A673 (cell line): ENCODE measurements at places on chromosomes 4 and X. TPM values are rescaled to one million over a fixed set of nuclear protein-coding genes. Genes with fewer than 3 reads are reported as not detected.

The MAGEA9B gene
- total RNA-seq: not detected in 2 replicates

DNA sequence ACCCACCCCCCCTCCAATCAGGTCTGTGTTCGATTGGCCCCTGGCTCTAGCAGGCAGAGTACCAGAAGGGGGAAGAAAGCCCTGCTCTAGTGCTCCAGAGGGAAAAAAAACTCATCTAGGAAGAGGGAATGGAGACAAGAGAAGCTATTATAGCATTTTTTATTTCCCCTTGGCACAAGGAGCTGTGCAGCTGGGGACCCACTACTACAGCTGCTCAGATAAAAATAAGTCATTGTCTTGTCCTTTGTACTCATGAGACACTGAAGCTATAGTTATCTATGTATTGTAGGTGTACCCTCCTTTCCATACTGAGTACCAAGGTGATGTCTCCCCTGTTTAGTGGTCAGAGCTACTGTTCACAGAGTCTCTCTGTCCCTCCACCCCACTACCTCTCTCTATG is 14.3 kb downstream of the CCDC160 start:
- no peak for DNase-seq
- H3K36me3 ChIP-seq: no peaks in the 10 kb centered on the region
- no peaks in the 10 kb centered on the region for H3K4me1 ChIP-seq
- no peaks in the 10 kb centered on the region for H3K27me3 ChIP-seq

DNA sequence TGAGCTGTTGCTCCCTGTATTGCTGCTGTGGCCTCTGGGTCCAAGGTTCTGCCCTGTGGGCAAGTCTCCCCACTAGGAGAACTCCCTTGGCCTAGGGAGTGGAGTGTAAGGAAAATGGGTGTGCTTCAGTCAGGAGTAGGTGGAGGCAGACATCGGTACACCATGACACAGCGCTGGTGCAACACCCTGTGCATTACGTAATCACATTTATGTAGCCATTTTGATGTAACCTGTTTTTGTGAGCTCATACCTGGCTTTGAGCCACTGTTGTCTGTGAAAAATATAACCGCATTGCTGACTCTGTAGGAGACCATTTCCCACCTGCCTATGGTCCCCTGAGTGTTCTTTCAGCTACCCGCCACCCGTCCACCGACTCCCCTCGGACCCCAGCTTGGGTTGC is 700.5 kb upstream of the AGA start:
- no peaks in the 10 kb centered on the region for H3K36me3 ChIP-seq
- no peak overlapping the region for H3K27ac ChIP-seq
- no peak for DNase-seq
- H3K4me1 ChIP-seq: no peaks in the 10 kb centered on the region

- H3K4me1 ChIP-seq: peaks cover 40% of the 10 kb centered on the region
- no peaks in the 10 kb centered on the region for H3K36me3 ChIP-seq
- no peak for DNase-seq
- H3K27ac ChIP-seq: no peak overlapping the region
- no peaks in the 10 kb centered on the region for H3K27me3 ChIP-seq
These were observed 56.7 kb downstream of the PROM1 start for GRCh38 chr4:16027114-16027513.

DNA sequence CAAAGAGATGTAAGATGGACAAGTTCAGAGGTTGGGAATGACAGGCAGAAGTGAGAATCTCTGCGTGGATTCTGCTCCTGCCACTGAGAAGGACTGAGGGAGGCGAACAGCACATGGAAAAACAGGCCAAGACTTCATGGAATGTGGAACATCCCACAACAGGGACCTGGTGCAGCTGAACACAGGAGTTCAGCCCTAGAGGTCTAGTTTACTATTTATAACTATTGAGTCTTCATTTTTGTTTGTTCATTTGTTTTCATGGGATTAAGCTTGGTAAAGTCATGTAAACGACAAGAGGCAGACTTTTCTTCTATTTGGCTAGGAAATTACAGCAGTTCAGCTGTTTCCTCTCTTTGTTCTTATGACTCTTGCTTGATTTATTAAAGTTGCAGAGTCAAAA is 234.5 kb downstream of the MAML3 start:
- H3K27ac ChIP-seq: no peak overlapping the region
- H3K36me3 ChIP-seq: no peaks in the 10 kb centered on the region
- H3K27me3 ChIP-seq: no peaks in the 10 kb centered on the region
- H3K4me1 ChIP-seq: peaks cover 14% of the 10 kb centered on the region
